Stimulated activated CD8-positive, alpha-beta memory T cell treated with anti-CD3 and anti-CD28 coated beads, Interleukin-7, amount 100 ng/mL, for 1 hour (primary cell): ENCODE measurements at places on chromosomes 5 and 9.

DNA sequence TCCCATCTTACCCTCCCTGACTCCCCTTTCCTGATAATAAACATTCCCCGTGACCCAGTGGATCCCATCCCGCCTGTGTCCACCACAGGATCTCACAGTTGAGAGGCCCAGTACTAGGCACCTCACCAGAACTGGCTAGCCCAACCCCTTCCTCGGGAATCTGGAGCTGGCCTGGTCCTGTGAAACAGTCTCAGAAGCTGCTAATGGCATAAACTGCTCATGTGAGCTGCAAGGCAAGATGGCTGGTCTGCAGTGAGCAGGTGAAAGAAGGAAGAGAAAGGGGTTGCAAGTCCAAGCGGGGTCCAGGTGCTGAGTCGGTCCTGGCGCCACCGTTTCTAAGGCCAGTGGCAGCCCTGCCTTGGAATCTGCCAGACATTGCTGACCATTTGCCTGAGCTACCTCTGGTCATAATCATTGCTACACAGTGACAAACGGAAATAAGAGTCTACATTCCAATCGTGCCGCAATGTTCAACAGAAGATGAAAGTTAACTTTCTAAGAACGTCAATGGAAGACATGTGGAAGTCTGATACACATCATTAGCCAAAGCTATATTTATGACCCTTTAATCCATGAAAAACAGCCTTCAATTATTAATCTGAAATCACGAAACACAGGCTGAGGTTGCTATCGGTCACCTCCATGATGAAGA lies 33.7 kb downstream of the DNAH5 start:
- DNase-seq = no peak

DNA sequence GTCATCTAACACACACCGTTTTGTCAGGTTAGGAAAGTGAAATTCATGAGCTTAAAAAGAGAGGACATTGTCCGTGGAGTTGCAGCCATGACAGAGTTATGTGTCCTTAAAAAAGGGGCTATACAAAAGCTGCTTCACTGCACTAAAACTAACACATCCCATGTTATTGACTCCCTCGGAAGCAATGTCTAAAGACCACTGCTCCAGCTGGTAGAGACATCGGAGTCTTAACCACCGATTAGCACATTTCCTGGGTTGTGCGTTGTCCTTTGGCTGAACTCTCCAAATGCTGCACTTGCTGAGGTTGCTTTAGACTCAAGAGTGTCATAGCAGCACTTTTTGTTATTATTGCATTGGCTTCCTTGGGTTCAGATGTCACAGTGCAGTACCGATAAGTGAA lies 128.3 kb upstream of the C9orf72 start:
- no peak for DNase-seq

DNA sequence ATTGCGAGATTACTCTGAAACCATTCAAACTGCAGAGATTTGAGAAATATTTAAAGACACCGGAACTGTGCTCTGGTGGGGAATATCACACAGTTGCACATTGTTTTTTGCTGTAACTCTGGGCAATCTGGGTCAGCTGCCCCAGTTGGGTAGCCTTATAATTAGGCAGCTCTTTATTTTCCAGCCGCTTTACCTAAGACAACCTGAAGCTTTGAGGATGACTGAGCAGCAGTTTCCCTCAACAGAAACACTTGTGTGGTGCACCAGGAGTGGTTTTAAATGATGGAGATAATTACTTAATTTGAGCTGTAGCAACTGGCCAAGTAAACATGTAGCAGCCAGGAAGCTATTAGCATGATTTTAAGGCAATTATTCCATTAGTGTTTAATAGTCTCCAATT lies 2.9 kb downstream of the PLCXD3 start:
- no peak for DNase-seq

- DNase-seq = no peak
Observed at GRCh38 chr5:143233031-143233430, 170.5 kb downstream of the NR3C1 start.

DNA sequence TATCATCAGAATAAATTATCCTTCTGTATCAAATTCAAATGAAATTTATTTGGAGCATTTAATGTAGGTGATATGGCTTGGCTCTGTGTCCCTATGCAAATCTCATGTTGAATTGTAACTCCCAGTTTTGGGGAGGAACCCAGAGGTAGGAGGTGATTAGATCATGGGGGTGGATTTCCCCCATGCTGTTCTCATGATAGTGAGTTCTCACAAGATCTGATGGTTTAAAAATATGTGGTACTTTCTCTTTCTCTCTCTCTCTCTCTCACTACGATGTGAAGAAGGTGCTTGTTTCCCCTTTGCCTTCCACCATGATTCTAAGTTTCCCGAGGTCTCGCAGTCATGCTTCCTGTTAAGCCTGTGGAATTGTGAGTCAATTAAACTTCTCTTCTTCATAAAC lies 678.4 kb upstream of the RGMB start:
- DNase-seq = no peak

- DNase-seq = no peak
Observed at GRCh38 chr5:15618938-15619337, 119.0 kb downstream of the FBXL7 start.

DNA sequence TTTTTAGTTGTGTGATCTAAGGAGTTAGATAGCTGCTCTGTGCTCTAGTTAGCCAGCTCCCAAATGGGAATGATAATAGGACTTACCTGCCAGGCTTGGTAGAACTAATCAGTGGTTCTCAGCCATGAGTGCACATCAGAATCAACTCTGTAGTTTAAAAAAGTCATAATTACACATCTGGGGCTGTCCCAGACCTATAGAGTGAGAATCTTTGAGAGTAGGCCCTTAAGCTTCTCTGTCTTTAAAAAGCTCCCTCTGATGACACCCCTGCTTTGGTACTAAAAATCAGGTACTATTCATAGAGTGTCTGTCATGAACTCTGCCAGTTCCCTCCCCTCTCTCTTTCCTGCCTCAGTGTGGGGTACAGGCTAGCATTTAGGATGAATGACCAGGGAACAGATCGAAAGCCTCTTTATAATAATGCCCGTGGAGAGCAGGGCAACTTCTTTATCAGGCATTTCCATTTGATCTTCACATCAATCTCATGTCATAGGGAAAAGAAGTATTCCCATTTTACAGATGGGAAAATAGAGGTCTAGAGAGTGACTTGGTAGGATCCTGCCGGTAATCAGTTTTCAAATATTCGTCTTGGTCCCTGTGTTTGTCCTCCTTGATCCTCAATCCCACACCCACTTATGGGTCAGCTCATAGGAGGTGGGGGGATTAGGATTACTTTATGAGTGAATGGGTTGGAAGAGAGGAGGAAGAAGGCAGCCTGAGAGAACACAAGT lies 15.3 kb downstream of the PPARGC1B start:
- no peak for DNase-seq

DNA sequence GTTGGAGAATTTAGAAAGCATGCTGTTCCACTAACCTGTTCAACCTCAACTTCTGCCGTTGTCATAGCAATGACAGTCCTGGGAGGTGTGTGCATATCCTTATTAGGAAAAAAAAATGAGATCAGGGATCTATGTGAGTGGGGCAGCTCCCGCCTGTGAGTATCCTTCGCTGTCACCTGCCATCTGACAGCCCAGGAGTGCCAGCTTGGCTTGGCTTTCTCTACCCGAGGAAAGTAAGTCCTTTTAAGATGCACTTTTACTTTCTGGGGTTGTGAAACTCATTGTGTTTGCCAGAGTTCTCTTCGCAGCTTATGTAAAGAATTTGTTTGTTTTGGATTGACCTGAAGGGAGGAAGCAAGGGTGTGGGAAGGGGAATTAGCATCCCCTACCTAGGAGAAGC lies 21.8 kb downstream of the PCDHAC2 start:
- no peak for DNase-seq

DNA sequence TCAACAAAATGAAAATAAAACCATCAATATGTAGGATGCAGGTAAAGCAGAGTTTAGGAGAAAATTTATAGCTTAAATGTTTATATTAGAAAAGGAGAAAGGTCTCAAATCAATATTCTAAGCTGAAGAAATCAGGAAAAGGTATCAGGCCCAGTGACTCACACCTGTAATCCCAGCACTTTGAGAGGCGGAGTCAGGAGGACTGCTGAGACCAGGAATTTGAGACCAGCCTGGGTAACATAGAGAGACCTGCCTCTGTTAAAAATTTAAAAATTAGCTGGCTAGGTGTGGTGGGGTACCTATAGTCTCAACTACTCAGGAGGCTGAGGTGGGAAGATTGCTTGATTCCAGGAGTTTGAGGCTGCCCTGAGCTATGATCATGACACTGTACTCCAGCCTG lies 32.2 kb downstream of the CCDC69 start:
- DNase-seq = no peak

- no peak for DNase-seq
Observed at GRCh38 chr5:88952996-88953643, 70.1 kb upstream of the MEF2C start.

DNA sequence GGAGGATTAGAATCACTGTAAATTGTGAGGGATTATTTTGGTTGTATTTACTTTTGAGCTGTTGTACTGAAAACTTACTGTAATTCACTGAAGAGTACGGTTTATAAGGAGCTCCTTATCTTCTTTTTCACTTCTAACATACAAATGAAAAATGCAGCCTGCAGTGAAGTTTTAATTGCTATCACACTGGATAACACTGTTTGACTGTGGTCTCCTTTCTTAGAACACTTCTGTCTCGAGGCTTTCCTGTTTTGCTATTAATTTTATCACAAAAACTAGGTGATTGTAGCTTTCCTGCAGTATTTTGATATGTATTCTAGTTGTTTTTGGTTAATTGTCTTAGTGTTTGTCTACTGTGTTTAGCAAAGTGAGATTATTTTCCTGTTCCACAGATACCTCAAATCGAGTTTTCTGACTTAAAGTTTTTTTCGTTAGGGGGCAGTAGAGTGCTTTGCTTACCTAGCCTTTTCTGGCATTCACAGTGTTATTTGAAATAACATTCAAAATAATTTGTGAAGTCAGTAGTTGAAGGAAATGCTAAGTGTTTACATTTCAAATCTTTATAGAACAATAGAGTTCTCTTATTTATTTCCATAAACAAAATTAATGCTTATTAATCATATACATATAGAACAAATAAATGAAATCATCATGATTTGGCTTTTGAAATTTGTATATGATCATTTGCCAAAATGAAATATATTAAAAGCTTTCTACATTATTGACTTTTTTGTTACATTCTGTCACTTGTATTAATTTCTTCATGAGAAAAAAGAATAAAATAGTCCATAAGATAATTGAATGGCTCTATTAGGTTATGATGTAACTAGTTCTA lies 52.9 kb downstream of the COMMD10 start:
- DNase-seq = no peak

DNA sequence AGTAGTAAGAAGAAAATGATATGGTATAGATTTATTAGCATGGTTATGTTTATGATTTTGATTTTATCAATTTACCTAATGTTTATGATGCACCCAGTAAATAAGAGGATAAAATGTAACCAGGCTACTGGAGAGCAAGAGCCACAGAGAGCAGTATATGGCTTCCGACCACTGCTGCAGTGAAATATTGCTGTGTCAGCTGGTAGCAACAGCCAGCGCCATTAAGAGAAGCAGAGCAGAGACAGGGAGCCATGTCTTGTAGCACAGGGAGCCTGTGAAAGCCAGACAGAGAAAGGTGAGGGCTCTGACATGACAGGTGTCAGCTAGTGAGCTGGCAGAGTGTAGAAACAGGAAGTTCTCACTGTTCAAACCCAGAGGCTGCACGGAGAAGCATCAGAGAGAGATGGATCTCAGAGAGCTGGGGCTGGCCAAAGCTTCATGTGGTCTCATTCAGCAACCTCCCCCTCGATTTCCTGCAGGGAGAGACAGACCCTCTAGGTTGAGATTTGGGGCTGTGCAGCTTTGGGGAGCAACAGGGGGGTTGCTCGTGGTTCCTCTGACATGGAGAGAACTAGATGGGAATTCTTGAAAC lies 202.1 kb downstream of the MED10 start:
- no peak for DNase-seq

- DNase-seq = no peak
Observed at GRCh38 chr5:135584276-135584675, 5.5 kb upstream of the CXCL14 start.

DNA sequence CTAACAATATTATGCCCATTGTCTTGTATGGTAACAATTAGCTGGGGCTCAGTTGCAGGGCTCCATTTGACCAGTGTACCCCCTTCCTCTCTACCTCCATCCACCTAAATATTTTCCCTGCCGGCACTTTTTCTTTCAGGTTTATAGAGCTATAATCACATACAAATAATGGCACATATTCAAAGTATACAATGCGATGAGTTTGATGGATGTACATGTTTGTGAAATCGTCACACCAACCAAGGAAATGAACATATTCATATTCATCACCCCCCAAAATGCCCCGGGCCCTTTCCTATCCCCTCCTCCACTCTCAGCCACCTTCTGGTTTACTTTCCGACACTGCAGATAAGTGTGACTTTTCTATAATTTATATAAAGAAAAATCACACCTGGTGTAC lies 351.5 kb downstream of the GADD45G start:
- DNase-seq = no peak

DNA sequence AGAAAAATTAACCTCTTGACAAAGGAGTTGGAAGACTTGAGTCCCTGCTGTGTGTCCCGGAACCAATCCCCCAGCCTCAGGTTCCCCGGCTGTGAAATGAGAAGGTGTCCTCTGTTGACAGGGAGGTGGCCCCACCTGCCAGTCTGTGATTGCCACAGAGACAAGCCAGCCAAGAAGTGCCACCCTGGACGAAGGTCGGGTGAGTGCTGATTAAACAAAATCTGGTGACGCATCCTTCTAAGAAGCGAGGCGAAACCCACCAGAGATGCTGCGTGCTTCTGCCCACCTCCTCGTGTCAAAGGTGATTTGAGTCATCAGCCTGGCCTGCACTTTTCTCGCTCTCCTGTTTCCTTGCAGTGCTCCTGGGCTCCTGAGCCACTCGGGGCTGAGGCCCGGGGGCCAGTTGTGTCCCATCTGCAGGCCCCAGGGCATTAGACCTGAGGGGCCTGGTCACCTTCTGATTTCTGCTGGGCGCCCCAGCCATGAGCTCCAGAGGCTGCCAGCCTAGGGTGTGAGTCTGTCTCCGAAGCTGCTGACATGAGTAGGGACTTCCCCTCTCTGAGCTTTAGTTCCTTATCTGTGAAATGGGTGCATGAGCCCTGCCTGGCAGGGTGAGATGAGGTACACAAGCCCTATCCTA lies 28.7 kb downstream of the NEK6 start:
- peak; percentile 7 for DNase-seq

GRCh38 chr9:129998491-129999140 lies 44.4 kb downstream of the FNBP1 start:
- no peak for DNase-seq

- DNase-seq = no peak
Observed at GRCh38 chr5:107817951-107818350, 147.2 kb upstream of the EFNA5 start.

DNA sequence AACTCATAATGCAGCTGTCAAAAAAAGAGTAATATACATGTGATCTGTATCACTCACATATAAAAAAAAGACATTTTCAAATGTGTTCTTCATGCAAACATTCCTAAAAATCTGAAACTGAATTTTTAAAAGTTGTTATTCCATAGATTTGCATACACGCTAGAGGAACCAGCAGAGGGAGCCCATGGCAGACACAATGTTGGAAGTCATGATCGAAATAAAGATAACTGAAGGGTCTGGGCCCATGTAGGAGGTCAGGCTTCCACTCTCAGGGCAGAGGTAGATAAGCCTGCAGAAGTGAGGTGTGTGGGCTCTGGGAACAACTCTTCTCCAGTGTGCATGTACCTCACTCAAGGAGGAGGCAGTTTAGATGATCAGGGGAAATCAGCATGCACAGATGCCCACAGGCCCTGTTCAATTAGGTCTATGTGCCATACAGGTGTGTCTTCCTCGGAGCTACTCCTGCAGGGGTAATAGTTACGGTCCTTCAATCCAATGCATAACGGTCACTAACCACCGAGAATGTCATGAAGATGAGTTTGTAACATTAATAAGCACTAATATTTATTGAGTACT lies 208.6 kb downstream of the EPB41L4A start:
- no peak for DNase-seq

GRCh38 chr5:69004676-69005075 lies 89.1 kb upstream of the SLC30A5 start:
- DNase-seq = no peak
